ENCODE measurements at places on chromosomes 7 and 10.
A peak's percentile ranks its signal among the peaks of the same experiment; 100 is the strongest.

- DNase-seq: no peak
Observed at GRCh38 chr10:35523670-35524225, 81.4 kb upstream of the GJD4 start.

- no peak for DNase-seq
Observed at GRCh38 chr7:135169141-135169963, 1.2 kb downstream of the CYREN start.

GRCh38 chr10:11539191-11539868 is 72.1 kb downstream of the USP6NL start:
- no peak for DNase-seq

GRCh38 chr7:75738604-75738974 is at the start of gene HIP1:
Gene HIP1 (minus strand): TSS chr7:75738941. CDS start chr7:75738920, 21 bp downstream.
- DNase-seq: no peak

- DNase-seq: peak; percentile 92
Observed at GRCh38 chr7:32088451-32088881, 18.3 kb upstream of the PDE1C start.

- DNase-seq: no peak
Observed at GRCh38 chr10:124077208-124077993, 16.0 kb downstream of the CHST15 start.

DNA sequence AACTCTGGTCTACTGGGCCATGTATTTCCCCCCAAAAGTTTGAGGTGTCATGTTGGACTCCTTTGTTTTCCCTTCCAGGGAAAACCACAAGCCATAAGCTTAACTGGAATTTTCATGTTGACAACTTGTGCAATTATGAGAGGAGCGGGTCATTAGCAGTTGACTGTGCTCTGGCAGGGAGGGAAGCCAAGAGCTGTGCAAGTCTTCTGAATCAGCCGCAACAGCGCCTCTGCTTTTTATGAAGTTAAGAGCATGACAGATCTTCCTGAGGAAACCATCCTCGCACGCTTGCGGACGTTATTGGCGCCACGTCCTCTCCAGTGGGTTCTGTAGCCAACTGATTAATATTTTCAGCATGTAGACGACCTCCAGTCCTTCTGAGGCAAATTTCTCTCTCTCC is 148.7 kb upstream of the MKI67 start:
- DNase-seq: peak; percentile 14

GRCh38 chr7:120813546-120814252 is 44.2 kb downstream of the TSPAN12 start:
- DNase-seq: no peak

DNA sequence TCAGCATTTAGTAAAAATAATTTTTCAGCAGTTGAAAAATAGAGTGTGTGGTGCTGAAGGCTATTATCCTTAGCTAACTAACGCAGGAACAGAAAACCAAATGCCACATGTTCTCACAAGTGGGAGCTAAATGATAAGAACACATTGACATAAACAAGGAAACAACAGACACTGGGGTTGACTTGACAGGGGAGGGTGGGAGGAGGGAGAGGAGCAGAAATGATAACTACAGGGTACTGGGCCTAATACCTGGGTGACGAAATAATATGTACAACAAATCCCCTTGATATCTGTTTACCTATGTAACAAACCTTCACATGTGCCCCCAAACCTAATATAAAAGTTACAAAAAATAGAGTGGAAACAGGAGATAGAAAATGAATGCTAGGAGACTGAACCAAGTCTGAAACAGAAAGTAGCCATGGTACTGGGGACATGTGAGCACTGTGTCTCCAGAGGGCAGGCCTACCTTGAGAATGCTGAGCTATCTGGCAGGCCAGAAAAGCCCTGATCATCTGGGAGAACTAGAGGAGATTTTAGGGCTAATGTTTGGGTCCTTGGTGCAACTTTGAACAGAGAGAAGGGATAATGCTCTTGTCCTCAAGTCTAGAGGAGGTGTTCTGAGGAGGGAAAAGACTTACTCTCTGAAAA is 4.7 kb upstream of the EFCAB10 start:
- no peak for DNase-seq

DNA sequence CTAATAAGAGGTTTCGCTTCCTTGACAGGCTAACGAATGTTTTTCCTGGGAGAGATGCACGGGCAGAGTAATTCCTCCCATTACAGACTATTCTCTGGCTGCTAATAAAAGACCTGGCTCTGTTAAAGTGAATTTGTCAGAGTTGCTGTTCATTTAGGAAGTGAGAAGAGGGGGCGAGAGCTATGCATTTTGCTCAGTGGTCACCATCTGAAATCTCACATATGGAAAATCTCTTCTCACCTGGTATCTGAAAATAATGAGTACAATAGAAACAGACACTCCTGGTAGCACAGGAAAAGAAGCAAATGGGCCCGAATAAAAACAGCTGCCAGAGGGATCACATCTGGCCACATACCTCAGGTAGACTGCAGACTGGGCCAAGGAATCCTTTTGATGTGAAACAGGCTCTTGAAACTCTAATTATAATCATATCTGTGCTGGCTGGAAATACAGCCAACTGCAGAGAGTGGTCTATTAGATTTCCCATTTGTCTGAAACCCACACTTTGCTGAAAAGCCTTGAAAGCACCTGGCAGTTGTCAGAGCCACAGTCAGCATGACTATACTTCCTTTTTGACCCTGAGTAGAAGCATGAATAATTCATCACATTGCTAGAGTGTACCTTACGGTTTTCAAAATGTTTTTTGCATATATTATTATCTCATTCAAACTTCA is 33.6 kb downstream of the AOAH start:
- DNase-seq: no peak

GRCh38 chr7:16359216-16359615 is 62.1 kb downstream of the CRPPA start:
- DNase-seq: no peak
